Cortex of kidney (tissue), 1 donor: ENCODE measurements at places on chromosomes 2 and 18.

DNA sequence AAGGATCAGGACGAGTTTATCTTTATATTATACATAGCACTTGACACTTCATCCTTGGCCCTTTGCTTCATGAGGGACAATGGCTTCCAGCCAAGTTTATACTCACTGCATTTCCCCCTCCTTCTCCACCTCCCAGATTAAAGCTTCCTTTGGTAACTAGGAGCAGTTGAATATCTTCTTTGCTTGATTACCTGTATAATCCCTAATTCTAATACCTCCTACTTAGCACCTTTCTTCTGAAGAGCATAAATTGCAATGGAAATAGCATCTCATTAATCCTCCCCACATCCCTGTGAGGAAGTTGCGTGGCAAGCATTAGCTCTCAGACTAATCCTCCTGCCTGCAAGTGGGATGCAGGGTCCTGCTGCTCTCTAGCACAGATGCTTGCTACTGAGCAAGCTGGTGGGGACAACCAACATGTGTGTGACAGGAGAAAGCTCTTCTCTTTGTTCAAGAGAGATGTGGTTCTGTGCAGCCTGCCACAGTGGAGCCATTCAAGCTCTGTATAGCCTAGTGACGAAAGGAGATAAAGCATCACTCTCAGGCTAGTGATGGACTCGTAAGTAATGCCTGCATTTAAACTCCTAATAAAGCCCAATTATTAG is 19.1 kb downstream of the KLHL14 start:
- DNase-seq, result no peak

DNA sequence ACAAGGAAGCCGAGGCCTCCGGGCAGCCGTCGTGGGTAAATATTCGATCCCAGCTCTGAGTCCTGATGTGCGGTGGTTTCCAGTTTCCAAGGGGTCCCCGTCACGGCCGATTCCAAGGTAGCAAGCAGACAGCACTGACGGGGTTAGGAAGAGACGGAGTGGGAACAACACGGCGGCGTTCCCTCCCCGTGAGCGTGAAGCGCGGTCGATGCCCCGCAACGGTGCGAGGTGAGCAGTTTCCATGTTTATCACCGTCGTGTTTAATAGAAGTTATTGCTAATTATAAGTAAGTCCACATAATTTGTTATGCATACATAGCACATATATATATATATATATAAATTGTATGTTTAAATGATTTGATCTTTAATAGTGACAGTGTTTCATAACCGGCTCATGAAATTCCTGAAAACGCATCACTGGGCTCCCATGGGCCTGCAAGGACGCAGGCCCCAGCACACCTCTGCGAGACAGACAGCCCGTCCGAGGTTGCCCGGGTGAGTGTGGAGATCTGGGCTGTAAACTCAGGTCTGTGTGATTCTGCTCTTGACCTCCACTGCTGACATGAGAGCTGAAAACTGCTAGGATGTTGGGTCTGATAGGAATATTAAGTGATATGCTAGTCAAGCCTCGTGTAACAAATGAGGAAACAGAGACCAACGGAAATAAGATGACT is 243.5 kb upstream of the SALL3 start:
- no peak for DNase-seq

DNA sequence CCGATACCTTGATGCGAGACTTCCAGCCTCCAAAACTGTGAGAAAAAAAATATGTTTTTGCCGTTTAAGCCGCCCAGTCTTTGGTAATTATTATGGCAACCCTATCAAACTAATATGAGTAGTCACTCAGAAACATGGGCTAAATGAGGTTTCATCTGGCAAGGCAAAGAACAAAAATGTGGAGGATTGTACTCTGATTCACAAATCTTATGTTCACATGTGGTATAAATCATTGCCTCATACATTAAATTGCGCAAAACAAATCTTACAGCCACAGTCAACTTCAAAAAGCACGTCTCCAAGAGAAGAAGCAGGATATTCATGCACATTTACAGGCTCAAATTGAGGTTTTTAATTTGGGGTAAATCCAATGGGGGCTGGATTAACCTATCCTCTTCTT is 1435.4 kb upstream of the LRRTM1 start:
- DNase-seq, result no peak

GRCh38 chr2:62266433-62267038 is 70.6 kb downstream of the B3GNT2 start:
- no peak for DNase-seq

DNA sequence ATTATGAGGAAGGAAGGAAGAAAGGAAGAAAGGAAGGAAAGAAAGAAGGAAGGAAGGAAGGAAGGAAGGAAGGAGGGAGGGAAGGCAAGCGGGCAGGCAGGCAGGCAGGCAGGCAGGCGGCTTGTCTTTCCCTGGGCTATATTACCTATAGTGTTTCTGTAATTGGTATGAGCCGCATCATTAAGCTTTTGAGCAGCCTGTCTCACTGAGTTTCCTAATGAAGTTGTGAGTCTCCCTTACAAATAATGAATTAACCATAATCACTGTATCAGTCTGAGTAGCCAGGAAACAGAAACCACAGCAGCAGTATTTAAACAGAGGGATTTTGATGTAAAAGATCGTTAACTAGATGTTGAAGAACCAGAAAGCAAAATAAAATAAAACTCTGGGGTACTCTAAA is 11.8 kb upstream of the SULT1C3 start:
- no peak for DNase-seq

DNA sequence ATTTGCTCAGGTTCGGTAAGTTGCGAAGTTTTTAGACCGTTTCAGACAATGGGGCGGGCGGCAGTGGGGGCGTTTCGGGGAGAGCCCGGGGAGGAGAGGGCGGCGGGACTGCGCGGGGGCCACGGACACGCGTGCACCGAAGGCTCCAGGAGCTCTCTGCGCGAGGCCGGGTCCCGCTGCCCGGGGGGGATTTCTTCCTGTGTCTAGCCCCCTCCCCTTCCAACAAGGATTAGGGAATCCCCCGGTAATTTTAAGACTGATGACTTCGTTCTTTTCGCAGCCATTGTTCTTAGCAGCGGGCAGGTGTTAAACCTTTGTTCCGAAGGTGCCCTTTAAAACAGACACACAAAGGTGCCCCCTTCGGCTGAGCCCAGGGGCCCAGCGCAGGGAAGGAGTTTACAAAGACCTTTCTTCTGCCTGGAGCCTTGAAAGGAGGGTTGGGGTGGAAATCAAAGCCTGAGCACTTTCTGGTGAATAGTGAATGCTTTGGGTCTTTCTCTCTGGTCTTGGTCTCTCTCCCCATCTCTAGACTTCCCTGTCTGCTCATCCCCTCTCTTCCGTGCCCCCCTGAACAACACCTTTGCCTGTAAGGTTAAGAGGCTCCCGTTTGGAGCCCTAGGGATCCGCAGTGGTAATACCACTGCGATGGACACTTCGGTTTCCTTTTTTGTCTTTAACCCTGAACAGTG is 2.1 kb downstream of the TRIB2 start:
- no peak for DNase-seq

DNA sequence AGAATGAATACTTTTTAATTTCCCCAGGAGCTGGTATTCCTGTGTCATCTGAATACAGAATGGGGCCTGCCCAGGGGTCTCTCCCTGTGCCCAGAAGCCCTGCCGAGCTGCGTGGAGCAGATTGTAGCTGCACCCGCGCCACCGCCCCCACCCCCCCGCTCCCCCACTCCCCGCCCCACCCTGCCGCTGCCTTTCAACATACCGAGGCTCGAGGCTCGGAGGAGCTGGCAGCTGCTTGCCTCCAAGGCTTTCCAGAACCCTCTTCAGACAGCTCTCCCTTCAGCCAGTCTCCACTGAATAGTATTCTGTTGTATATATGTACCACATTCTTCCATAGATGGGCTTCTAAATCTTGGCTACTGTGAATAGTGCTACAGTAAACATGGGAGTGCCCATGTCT is 150.7 kb downstream of the TSN start:
- DNase-seq, result no peak

GRCh38 chr2:105750735-105751134 is 6.0 kb downstream of the NCK2 start:
- DNase-seq, result no peak

GRCh38 chr18:3511980-3512379 is 62.0 kb downstream of the TGIF1 start:
- no peak for DNase-seq

DNA sequence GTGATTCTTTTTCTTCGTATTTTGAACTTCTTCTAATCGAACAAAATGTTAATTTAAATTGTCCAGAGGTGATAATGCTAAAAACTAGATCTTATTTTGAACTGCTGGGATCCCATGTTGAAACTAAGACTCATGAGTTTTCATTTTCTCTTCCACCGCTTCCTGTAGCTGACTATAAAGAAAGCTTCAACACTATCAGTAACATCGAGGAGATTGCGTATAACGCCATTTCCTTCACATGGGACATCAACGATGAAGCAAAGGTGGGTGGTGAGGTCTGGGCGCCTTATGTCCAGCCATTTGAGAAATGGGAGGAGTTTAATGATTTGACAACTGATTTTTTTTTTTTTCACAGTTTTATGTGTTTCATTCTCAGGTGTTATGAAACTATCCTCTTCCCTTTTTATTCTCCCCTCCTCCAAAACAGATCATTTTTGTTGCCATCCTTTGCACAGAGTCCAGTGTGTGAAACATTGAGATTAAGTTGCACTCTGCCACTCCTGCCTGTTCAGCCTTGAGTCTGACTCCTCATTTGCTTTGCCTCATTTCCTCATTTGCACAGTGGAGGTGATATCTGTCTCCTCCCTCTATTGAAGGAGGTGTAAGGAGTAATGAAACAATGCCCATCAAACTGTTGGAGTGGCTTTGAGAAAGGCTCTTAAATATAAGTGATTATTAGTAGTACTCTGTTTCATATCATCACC is 13.8 kb downstream of the GRHL1 start:
- DNase-seq, result no peak

DNA sequence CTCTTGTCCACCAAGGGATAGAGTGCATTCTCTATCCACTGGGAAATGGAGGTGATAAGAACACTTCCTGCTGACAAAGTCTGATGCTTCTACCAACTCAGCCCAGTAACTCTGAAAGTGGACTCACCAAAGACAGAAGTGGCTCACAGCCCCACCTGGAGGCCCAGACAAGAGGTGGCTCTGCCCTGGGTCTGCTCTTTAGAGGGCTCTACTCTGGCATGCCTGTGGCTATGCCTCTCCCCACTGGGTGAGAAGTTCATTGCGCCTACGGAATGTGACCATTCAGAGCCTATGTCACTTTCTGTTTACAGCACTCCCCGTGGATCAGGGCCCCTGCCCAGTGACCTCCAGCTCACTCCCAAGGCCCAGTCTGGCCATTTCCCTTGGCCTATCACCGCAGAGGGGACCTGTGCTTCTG is 13.5 kb upstream of the XDH start:
- DNase-seq, result no peak

GRCh38 chr2:60407398-60407797 is 146.1 kb downstream of the BCL11A start:
- DNase-seq, result no peak

DNA sequence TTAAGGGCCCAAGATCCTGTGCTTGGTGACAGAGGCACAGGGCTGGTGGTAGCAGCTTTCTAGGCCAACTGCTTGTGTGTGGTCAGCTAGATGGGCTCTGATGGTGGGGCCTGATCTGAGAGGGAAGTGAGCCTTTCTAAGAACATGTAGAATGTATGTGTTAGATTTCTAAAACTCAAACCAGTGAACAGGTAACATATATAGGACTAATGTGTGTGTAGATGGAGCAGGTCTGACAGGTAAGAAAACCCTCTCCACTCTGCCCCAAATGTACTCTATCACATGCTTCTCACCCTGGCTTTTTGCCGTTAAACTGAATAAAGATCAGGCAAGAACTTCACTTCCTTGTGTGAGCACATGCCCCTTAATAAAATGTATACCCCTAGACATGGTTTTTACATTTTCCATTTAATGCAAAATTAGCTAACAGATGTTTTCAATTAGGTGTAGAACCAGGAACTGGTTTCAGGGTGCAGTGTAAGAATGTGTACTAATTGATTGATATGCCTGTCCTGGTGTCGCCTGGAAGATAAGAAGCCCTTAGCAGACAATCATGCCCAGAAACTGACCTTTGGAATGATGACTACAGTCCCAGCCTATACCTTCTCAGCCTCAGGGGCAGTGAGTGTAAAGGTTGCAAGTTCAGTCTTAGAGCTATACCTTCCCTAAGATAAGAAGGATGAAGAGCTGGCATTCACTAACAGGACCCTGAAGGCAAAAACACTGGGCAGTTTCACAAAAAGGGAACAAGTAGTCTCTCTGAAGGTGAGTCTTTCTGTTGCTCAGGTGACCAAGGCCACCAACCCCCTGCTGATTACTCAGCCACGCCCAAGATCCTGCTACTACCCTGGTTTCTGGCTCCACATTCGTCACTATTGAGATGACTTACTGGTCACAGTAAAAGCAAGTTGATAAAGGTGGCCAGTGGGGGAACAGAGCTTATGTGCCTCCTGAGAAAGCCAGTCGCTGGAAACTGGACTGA is 71.2 kb downstream of the SPATS2L start:
- no peak for DNase-seq

GRCh38 chr2:133248264-133248663 is 320.0 kb downstream of the NCKAP5 start:
- no peak for DNase-seq

- no peak for DNase-seq
These were observed 91.4 kb upstream of the LGALSL start for GRCh38 chr2:64362562-64363026.

DNA sequence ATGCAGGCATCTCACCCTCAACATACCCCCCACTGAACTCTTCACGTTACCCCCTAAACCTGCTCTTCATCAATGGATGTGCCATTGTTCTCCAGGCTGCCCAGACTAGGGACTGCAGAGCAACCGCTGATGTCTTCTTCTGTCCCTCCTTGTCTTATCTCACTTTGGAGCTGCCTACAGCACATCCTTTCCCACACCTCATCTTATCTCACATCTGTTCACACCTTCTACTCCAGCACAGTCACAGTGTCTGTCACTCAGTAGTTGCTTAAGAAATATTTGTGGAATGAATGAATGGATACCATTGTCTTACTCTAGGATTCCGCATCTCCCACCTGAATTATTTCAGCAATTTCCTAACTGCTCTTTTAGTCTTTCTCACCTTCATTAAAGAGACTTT is 144.5 kb downstream of the ANTXR1 start:
- no peak for DNase-seq

- DNase-seq, result no peak
These were observed 10.1 kb downstream of the HJURP start for GRCh38 chr2:233844064-233844807.

- DNase-seq, result no peak
These were observed 76.9 kb downstream of the MSH2 start for GRCh38 chr2:47479863-47480262.

GRCh38 chr2:29016504-29016903 is 35.4 kb downstream of the TOGARAM2 start:
- DNase-seq, result no peak
